Fibroblast of skin of scalp (primary cell): ENCODE measurements at places on chromosomes 11 and 22.
A peak's percentile ranks its signal among the peaks of the same experiment; 100 is the strongest.

- DNase-seq, result no peak
Observed at GRCh38 chr11:33454264-33454663, 197.1 kb downstream of the HIPK3 start.

GRCh38 chr22:22599248-22599647, 40.2 kb upstream of the PRAME start:
- DNase-seq, result no peak

- peak; percentile 67 for DNase-seq
Observed at GRCh38 chr11:46808799-46809431, 37.2 kb downstream of the CKAP5 start.

DNA sequence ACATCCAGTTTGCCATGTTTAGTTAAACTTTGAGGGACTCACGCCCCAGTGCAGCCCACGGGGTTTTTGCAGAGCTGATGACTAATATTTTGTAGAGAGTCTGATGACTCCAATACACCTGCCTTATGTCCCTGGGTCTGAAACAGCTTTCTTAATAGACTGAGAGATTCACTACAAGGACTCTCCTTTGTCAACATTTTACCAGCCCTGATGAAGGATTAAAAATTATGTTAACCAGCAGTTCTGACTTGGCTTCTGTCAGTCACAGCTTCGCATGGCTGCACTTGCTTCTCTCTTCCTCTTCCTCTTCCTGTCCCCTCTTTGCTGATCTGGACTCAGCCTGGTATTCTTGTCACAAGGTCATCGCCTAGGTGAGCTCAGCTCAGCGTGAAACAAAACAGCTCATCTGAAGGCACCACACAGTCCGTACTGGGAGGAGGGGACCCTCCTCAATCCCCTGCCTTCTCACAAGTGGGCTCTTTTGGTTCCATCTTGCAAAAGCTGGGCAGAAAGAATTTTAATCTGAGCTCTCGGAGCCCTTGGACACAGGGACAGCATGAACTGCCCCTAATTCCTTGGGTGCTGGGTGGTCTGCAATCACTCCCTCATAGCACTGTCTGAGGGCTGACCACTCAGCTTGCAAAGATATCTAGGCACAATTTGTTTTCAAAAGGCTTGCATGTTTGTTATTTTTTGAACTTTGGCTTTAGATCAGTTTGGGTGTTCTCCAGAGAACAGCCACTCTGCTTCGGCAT, 38.1 kb upstream of the POU2AF1 start:
- no peak for DNase-seq

DNA sequence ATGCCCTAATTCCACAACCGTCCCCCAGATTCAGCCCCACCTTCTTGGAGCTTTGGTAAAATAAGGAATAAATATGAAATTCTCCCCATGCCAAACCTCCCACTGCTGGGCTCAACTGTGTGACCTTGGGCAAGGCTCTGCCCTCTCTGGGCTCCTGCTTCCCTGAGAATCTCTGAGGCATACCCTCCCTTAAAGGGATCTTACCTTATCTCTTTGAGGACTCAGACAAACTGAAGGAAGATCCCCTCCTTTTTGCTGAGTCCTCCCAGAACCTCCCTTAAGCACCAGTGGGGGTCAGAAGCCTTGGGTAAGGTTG, 2.7 kb downstream of the CD248 start:
- DNase-seq, result no peak

GRCh38 chr11:30608534-30608933, 22.4 kb upstream of the MPPED2 start:
- no peak for DNase-seq

DNA sequence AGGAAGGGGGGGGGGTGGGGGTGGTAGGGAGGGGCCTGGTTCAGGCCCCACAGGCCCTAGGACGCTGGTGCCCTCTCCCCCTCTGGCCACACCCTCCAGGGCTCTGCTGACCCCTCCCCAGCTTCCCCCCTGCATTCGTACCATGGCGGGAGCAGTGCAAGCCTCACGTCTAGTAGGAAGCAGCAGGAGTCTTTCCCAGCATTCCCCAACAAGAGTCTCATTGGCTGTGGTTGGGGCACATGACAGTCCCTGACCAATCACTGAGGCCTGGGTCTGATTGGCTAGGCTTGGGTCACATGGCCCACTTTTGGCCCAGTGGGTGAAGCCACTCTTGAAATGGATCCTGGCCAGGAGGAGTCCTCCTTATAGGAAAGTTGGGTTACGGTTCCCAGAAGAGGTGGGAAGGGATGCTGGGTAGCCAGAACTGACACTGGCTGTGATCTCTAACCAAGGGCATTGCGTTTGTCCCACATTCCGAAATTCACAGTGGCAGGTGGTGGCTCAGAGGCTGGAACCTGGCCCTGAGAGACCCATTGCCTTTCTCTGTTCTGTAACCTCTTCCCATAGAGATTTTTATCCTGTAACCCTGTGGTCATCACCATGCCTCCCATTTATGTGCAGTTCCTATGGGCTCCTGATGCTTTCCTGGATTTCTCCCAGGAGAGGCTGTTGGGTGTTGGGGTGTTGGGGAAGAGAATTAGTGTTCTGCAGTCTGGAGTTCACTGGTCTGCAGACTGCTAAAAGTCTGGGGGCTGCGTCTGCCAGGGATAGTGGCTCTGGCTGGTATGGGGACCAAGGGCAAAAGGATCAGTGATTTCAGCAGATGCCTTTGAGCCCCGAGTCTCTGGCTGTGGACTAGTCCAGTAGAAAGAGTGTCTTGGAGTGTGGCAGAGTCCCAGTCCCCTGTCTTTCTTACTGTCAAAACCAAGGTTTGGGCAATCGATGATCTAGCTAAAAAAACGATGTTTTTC, 58.9 kb upstream of the MYEOV start:
- no peak for DNase-seq

GRCh38 chr22:47727641-47728040, 965.2 kb downstream of the TBC1D22A start:
- DNase-seq, result no peak

DNA sequence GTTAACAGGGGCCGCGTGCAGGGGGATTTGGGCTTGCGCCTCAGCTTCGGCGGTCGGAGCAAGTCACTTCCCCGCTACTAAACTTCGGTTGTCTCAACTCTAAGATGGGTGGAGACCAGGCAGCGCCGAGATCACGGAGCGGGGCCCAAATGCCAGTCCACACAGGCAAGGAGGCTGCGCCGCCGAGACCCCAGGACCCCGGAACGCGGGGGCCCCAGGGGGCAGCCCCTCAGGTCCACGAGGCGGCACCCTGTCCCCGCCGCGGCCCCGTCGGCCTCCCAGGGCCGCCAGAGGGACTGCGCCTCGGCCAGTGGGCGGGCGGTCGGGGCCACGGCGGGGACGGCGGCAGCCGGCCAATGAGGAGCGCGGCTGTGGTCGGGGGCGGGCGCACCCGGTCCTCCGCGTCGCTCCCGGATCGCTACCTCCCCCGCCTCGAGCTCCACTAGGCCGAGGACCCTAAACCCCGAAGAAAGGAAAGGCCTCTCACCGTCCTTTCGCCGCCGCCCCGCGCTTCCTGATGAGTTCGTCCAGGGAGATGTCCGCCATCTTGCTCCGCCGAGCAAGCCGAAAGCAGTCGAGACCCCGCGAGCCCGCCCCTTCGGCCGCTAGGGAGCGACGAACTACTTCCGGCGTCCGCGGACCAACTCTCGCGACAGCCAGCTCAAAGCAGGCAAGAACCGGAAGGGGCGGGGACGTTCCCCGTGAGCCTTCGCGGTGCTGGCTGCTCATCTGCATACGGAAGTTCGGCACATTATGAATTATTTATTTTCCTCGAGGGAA, at the start of gene POLDIP3:
POLDIP3 (minus strand) TSS at position 572 of the 780 bp plus-strand sequence; CDS start at position 546, 26 bp downstream.
- peak; percentile 99 for DNase-seq

GRCh38 chr22:17753401-17753989, 20.8 kb downstream of the BID start:
- no peak for DNase-seq

DNA sequence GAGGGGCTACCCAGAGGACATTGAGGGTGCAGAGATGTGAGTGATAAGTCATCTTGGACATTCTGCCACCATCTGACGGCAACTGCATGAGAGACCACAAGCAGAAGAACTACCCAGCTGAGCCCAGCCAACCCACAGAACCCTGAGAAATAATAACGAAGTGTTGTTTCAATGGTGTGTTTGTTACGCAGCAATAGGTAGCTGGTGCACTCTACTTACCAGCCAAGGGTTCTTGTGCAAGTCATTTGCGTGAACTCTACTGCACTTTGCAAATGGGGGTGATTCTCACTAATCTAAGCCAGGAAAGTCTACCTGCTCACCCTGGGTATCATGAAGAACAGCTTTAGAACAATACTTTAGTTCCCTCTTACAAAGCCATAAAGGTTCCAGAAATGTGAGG, 15.8 kb upstream of the CELSR1 start:
- no peak for DNase-seq
